ENCODE measurements at places on chromosomes 12 and 14.

- no peak for DNase-seq
Observed at GRCh38 chr14:90693413-90693812, 122.8 kb downstream of the TTC7B start.

GRCh38 chr14:54483073-54483745, 5.6 kb downstream of the GMFB start:
- no peak for DNase-seq

DNA sequence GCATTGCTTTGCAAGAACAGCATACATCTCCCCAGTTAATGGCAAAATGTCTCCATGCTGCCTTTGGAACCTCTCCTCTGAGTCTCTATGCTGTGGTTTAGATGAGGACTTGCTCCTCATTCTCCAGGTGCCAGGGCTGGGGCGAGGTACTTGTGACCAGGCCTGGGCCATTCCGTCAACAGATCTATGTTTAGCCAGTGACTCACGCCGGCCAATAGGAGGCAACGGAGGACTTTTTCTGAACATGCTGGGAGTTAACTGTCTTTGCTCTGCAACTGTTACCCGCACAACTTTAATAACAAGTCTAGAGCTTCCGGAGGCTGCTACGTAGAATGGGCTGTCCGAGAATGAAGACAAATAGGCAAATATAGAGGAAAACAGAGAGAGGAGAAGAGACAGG, 214.2 kb downstream of the GLT1D1 start:
- no peak for DNase-seq

DNA sequence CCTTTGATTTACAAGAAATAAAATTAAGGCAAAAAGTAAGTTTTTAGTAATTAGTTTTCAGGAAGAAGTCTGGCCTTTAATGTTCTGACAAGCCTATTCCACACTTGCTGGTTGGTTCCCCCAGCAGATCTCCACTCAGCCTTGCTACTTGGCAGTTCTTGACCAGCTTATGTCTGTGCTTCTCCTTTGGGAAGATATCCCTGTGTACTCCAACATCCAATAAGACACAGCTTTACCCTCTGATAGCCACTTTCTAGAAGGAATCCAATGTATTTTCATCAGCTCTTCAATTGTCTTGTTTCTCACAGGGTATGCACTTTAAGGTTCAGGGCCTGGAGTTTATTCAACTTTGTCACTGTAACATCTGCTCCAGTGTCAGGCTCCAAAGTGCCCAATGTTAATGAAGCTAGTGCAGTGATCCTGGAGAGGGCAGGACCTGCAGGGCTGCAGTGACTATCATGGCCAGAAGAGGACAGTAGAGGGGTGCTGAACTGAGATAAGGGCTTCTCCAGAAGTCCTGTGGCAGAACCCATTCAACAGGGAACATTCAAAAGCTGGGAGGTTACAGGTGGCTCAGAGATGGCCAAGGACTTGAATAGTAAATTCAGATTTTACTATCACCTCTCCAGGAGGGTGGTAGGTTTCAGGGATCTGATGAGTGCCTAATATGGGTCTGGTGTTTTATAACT, 22.9 kb downstream of the JKAMP start:
- no peak for DNase-seq

GRCh38 chr12:67649570-67650387, 1.2 kb downstream of the DYRK2 start:
- peak; percentile 26 for DNase-seq

- DNase-seq: no peak
Observed at GRCh38 chr14:53516261-53516774, 363.2 kb upstream of the DDHD1 start.

DNA sequence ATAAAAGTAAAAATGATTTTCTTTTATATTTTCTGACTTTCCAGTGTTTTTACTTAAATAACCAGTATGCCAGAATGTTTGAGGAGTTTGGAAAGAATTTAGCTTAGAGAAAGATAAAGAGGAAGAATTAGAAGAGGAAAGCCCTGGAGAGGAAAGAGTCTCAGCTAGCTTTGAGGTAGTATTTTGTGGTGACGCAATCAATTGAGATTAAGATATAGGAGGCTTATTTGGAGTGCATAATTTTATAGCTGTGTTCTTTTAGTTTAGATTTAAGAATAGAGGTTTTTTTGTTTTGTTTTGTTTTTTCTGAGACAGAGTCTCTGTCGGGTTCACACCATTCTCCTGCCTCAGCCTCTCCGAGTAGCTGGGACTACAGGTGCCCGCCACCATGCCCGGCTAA, 18.1 kb downstream of the CLEC2B start:
- DNase-seq: no peak

GRCh38 chr14:75301666-75302325, 23.2 kb downstream of the FOS start:
- DNase-seq: no peak

- DNase-seq: no peak
Observed at GRCh38 chr12:3038926-3039510, 38.2 kb upstream of the TSPAN9 start.

DNA sequence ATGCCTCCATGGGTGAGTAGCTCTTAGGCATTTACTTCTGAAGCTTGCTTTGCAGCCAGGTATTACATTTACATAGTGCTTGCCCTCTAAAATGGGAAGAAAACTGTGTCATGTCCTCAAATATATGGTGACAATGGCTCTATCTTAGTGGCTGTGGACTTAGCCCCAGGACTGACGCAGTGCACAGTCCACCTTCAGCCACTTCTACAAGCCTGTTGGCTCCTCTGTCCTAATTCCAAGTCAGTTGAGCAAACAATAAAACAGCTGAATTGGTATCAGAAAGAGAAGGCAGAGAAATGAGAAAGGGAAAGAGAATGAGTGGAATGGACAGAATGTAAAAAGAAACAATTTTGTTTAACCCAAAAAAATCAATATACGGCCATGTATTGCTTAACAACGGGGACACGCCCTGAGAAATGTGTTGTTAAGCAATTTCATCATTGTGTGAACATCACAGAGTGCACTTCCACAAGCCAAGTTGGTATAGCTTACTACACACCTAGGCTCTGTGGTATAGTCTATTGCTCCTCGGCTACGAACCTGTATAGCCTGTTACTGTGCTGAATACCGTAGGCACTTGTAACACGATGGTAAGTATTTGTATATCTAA, 93.5 kb downstream of the GRIN2B start:
- no peak for DNase-seq

- no peak for DNase-seq
Observed at GRCh38 chr14:35158951-35159653, 36.8 kb downstream of the PRORP start.

DNA sequence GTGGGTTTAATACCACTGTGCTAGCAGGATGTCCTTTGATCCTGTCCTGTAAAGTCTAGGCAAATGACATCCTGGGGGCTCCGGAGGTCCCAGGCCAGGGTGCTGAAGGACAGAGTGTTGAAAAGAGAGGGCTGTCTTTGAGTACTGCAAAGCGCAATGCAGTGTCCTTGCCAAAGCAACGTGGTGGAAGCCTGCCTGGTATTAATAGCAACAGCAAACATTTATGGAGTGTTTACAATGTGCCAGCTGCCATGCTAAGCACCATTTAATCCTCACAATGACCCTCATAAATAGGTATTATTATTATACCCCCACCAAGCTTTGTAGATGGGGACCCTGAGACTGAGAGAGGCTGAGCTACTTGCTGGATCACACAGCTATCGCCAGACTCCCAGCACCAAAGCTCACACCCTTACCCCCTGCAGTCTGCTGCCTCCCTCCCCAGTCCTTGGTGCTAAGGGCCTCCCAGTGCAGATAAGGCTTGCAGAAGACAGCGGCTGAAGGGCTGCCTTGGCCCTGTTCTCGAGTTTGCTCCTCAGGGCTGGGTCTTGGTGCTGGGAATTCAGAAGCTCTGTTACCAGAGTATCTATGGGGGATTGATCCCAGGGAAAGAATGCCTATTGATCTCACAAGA, 427.7 kb downstream of the FUT8 start:
- DNase-seq: no peak

- DNase-seq: no peak
Observed at GRCh38 chr12:70741256-70741655, 104.0 kb upstream of the PTPRB start.

Measured in stimulated activated CD4-positive, alpha-beta T cell treated with anti-CD3 and anti-CD28 coated beads, TNF-alpha, amount 100 ng/mL, for 4 hours (primary cell).